ENCODE measurements at places on chromosomes 11 and 22.

GRCh38 chr11:126702987-126703386 is 297.6 kb downstream of the KIRREL3 start:
- DNase-seq = no peak

DNA sequence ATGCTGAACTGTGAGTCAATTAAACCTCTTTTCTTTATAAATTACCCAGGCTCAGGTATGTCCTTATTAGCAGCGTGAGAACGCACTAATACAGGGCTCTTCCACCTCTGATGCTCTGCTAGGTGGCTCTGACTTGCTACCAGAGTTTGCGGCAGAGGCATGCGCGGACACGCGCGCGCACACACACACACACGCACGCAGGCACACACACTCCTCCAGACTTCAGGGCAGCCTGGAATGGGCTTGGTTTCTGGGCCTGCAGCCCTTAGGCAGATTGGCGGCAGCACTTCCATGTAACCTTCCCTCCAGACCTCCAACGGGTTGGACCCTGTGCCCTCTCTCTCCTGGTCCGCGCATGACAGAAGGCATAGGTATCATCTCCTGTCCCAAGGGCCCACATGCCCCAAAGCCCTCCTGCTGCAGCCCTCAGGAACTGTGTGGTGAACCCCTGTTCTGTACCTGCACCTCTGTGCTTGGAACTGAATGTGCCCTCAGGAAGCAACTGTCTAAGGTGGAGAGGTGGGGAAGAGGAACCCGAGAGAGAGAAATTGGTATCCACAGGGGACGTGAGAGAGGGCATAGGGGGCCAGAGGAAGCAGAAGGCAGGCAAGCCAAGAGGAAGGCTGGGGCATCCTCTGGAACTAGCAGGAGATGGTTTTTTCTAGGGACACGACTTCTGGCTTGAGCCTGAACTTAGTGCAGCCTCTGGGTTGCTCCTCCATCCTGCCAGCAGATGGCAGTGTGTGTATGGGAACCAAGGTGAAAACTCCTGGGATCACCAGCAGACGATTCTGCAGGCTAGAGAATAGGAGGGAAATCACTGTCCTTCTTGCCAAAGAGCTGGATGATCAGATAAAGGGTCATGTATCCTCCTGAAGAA is 23.4 kb upstream of the RIC3 start:
- DNase-seq = no peak

DNA sequence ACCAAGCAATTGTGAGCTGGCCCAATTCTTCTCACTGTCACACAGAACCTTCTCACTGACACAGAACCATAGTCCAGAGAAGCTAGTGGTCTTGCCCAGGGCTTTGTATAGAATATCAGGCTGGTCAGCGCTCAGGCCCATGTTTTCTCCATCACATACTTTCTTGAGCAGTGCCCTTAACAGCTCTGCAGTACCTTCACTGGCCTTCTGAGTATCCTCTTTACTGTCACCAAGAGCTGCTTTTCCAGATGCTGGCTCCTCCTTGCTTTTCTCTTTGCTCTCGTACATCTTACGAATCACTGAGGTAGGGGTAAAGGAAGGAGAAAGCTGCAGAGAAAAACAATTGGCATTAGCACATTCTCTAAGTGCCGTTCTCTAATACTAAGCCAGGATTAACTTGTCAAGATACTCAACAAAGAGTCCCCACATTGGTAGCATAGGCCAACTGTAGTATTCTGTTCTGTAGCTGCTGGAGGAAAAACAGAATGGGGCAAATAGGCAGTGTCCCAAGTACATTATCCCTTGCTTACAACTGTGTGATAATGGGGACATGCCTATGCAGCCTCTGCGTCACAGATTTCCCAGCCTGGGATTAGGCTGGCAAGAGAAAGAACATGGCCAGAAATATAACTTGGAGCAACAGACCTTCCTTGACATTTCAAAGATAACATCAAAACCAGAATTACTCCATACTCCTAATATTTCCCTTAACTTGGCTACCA is 43.5 kb downstream of the DRG1 start:
- DNase-seq = no peak

DNA sequence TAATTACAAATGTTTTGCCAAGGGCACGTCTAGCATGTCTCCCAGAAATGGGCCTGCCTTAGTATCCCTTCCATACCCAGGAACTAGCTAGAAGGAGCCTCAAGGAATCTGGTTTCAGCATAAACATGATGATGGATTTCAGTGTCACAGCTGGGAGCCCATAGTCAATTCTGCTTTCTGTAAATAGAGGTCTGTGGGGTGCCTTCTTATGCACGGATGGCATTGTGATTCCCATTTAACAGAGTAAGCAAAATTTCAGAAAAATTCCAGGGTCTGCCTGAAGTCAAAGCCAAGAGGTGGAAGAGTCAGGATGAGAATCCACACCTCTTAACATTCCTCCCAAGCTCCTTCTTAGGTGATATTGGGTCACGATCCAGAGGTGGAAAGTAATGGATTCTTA is 12.1 kb downstream of the DUSP18 start:
- DNase-seq = no peak

GRCh38 chr11:112186304-112186703 is 11.0 kb downstream of the BCO2 start:
- DNase-seq = no peak

DNA sequence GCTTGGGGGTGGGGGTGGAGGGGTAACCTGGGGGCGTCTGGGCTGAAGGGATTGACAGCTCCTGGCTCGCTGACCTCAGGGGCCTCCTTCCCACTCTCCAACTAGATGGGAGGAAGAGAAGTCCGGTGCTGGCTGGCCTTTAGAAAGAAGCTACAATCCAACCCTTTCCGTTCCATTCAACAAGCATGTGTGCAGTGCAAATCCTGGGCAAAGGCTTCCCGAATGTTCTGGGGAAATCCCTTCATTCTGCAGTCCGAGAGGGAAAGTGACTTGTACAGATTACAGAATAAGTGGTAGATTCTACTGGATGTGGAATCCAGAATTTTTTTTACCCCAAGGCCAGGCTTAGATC is 149.9 kb downstream of the FEZ1 start:
- no peak for DNase-seq

- DNase-seq = no peak
These were observed 29.3 kb downstream of the LINC01488 start for GRCh38 chr11:69510471-69511357.

- no peak for DNase-seq
These were observed 4.8 kb downstream of the POU2F3 start for GRCh38 chr11:120244476-120245365.

- DNase-seq = no peak
These were observed 123.6 kb upstream of the TENM4 start for GRCh38 chr11:79564288-79564925.

DNA sequence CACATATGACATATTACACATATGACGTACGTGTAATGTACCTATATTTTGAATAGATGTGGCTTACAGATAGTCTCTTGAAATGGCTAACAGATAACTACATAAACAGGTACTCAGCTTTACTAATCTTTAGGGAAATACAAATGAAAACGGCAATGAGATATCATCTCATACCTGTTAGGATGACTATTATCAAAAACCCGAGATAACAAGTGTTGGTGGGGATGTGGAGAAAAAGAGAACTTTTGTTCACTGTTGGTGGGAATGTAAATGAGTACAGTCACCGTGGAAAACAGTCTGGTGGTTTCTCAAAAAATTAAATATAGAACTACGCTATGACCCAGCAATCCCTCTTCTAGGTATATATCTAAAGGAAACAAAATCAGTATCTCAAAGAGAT is 247.6 kb downstream of the ETS1 start:
- DNase-seq = no peak

- DNase-seq = no peak
These were observed 7.6 kb downstream of the SLC29A2 start for GRCh38 chr11:66363805-66364535.

GRCh38 chr22:42764895-42765363 is 44.3 kb upstream of the A4GALT start:
- DNase-seq = no peak

All from stimulated activated CD4-positive, alpha-beta T cell treated with anti-CD3 and anti-CD28 coated beads, TNF-alpha, amount 100 ng/mL, for 1 hour (primary cell).